ENCODE measurements at places on chromosomes 1 and 21.

GRCh38 chr1:157151073-157151472, 12.9 kb upstream of the ETV3 start:
- no peak for ATAC-seq

GRCh38 chr1:41024953-41025352, 3.4 kb upstream of the SLFNL1 start:
- no peak for ATAC-seq

DNA sequence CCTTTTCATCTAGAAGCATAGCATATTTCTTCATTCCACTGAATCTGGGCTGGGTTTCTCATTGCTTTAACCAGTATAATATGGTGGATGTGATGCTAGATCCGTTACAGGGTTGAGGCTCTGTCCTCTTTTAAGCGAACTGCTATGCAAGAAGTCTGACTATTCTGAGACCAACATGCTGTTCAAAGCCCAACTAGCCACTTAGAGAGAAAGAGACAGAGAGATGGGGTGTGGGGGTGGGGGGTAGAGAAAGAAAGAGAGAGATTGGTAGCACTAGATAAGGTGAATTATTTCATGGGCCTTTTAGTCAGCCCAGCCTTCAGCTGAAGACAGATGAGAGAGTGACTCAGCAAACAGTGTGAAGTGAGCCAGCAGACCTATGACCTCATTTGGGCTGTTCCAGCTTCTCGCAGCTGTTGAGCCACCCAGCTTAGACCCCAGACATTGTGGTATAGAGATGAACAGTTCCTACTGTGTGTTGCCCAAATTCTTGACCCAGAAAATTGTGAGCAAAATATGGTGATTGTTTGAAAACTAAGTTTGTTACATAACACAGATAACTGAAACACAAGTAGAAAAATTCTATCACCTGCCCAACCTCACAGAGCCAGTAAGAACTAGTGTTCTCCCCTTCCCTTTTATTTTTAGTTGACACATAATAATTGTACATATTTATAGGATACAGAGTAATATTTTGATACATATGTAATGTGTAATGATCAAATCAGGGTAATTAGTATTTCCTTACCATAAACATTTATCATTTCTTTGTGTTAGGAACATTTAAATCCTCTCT, 40.7 kb upstream of the PRKACB start:
- peak; percentile 97 for ATAC-seq

- no peak for ATAC-seq
These were observed 1.8 kb downstream of the VASH2 start for GRCh38 chr1:212951947-212952640.

DNA sequence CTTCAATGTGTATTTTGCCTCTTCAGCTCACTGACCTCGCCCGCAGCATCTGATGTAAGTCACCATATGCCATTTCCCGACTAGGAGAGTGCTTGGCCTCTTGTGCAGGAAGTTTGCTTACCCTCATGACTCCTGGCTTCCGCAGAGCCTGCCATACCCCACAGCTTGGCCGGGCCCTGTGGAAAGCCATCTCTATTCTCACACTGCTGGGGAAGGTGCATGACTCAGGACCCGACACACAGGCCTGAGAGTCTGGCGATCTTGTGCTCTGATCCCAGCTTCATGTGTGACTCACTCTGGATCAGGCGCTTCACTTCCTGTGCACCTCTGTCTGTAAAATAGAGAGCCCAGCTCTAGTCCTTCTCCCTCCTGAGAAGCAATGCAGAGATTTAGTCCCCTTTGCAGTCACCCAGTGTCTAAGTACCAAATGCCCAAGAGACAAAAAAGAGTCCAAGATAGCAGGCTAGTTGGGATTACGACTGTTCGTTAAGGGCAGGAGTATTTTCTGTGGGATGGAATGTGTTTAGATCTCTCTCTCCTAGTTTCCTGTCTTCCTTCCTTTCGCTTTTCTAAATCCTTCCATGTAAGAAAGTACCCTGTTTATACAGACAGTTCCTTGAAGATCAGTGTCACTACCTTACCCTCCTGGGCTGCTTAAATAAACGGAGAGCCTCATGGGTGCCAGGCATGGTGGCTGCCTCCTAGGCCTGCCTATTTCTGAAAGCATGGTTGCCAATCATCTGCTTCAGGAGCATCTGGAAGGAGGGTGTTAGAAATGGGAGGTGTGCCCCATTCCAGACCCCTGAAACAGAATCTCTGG, 62.8 kb upstream of the KIF26B start:
- ATAC-seq: no peak

DNA sequence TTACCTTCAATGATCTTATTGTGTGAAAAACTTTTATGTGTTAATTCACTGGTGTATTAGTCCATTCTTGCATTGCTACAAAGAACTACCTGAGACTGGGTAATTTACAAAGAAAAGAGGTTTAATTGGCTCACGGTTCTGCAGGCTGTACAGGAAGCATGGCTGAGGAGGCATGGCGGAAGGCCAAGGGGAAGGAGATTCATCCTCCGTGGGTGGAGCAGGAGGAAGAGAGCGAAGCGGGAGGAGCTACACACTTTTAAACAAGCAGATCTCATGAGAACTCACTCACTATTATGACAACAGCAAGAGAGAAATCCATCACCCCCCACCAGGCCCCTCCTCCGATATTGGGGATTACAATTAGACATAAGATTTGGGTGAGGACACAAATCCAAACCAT, 44.2 kb upstream of the RGS7 start:
- no peak for ATAC-seq

- no peak for ATAC-seq
These were observed 190.6 kb downstream of the FMN2 start for GRCh38 chr1:240282061-240282830.

GRCh38 chr21:41559658-41560631, 52.0 kb upstream of the TMPRSS2 start:
- ATAC-seq: peak; percentile 53

GRCh38 chr1:119861547-119861946, 34.8 kb downstream of the ADAM30 start:
- no peak for ATAC-seq

GRCh38 chr1:93007941-93008577, 46.8 kb upstream of the DIPK1A start:
- ATAC-seq: no peak

GRCh38 chr1:180310095-180310494, 80.0 kb downstream of the LHX4 start:
- ATAC-seq: no peak

DNA sequence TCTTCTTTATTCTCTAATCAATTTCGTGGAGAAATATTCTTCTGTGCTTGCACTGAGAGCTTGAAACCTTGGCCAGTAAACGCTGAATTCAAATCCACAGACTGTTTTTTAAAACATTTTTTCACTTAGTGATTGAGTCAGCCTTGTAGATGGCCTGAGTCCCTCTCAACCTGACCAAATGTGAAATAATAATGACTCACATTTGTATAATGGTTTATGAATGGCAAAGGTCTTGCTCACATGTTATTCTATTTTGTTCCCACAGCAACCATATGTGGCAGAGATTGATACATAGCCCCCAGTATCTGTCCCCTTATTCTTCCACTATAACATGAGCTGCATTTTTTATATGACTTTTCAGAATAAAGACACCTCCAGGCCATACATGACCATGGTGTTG, 47.8 kb upstream of the CCDC190 start:
- ATAC-seq: no peak

- no peak for ATAC-seq
These were observed 39.7 kb upstream of the SDC3 start for GRCh38 chr1:30948278-30948677.

DNA sequence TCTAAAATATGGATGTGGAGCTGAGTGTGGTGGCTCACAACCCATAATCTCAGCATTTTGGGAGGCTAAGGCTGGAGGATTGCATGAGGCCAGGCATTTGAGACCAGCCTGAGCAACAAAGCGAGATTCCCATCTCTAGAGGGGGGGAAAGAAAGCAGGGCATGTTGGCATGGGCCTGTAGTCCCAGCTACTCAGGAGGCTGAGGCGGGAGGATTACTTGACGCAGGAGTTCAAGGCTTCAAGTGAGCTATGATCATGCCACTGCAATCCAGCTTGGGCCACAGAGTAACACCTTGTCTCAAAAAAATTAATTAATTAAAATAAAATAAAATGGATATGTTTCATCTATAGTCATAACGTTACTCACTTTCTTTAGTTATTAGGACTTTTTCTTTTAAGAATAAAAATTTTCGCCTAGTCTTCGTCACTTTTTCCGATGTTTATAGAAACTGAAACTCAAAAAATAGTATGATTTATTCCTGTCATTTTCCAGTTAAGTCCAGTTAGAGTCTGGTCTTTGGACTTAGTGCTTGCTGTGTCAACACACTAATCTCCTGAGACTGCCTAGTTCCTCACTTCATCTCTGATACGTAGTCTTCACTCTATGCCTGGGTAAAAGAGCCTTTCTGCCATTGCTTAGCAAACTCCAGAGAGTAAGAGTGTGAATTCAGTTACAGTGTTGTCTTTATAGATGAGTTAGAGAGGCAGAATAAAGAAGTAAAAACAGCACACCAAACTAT, 28.0 kb downstream of the IARS2 start:
- ATAC-seq: no peak

GRCh38 chr1:198701766-198702539, 63.1 kb downstream of the PTPRC start:
- ATAC-seq: no peak

DNA sequence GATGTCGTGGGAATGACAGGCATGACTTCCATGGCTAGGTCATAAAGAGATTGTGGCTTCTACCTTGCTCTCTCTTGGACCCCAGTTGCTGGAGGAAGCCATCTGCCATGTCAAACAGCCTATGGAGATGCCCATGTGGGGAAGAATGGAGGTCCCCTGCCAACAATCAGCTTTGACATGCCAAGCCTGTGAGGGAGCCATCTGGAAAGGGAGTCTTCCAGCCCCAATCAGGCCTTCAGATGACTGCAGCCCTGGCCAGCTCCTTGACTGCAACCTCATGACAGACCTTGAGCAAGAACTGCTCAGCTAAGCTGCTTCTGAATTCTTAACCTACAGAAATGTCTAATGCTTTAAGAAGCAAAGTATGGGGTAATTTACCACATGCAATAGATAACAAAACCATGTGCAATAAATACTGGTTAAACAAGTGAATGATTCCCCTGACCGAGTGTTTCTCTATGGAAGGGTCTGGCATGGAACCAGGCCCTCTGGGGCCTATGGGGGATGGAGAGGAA, 187.1 kb downstream of the HIVEP3 start:
- ATAC-seq: no peak

DNA sequence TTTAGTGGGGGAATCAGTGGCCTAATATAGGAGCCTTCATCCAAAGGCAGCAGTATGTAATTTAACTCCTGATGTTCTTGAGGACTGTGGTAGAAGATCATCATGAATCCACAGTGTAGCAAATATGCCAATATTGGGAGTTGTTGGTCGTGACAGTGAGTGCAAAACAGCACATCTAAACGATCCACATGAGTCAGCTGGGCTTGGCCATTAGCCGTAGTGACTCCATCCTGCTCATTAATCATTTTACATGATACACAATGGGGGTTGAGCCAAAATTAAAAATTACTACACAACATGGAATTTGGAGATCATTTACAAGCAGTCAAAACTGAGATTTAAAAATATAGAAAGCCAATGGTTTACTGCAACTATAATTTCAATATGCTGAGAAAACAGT, 653.9 kb upstream of the CAMK1G start:
- ATAC-seq: no peak

DNA sequence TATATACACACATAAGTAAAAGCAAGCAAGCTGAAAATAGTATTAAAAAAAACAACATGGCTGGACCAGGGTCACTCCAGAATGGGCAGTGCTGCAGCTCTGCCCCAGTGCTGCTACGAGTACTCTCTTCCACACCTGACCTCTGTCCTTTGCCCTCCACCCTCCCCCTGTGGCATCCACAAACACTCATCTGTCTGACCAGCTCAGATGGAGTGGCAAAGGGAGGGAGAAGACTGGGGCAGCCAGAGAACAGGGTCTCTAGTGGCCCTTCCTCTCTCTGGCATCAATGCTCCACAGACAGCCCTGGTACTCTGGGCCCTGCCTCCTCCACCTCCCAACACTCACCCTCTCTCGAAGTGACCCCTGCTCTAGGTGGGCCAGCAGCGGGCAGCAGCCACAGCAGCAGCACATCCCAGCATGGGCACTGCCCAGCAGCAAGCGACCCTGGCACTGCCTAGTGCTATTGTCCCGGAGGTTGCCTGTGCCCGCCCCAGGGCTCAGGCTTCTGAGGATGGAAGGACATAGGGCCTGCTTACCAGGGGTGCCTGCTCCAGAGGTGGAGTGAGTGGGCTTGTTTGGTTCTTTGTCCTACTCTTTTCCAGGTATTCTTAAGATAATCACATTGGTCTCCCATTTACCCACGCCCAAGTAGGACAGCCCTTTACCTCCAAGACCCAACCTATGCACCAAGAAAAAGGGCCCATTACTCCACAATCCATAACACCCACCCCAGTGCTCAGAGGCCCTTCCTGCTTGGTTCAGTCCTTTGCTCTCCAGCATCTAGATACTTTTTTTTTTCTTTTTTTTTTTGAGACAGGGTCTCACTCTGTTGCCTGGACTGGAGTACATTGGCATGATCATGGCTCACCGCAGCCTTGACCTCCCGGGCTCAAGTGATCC, 6.2 kb downstream of the ARHGEF2 start:
- no peak for ATAC-seq

DNA sequence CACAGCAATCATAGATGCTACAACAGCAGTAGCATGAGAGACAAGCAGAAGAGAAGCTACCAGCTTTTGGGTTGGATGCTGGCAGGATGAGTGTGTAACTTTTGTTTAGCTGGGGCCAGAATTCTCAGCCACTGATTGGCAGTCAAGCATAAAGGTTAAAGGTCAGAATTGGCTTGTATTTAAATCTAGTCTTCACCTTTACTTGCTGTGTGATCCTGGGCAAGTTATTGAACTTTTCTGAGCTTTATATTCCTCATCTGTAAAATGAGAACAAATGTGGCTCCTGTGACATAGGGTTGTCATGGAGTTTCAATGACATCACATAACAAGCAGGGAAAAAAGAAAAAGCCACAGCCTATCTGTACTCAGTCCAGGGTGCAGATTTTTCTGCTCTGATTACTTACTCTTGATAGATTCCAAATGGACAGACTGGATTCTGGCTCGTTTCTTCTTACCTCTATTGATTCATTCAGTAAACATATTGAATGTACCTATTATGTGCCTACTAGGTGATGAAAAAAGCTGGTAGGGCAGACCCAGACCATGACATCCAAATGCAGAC, 2.8 kb upstream of the AZIN2 start:
- ATAC-seq: no peak

DNA sequence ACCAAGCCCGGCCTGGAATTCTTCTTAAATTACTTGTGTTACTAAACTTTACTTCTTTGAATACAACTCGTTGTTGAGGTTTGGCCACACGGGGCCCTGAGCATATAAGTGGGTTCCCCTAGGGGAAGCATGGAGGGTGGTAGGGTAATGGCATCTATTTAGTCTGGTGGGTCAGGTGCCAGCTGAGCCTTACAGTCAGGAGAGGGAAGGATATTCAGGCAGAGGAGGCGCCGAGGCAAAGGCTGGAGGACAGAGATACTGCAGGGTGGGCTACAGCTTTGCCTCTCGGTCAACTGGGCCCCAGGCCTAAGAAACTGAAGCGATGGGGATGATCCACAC, 424 bp upstream of the NECAP2 start:
- no peak for ATAC-seq

DNA sequence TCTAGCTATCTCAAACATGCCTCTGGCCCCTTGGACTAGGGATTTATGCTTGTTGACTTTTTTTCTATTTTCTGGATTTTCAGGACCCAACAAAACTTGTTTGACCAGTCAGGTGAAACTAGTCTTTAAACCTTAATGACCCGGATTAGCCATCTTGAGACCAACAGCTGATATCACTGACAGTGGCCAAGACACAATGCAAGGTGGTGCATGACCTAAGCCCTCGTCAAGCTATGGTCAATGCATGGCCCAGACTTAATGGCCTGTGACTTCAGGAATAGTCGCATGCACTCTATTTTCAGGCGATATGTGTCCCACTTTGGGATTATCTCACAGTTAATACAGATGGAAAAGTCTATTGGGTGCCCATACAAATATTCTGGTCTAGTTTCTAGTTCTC, 190.4 kb downstream of the ZBTB18 start:
- ATAC-seq: no peak

Data from activated CD4-positive, CD25-positive, alpha-beta regulatory T cell treated with anti-CD3 and anti-CD28 coated beads, Interleukin-2, amount 50 U/mL, for 24 hours (primary cell).